ENCODE measurements at places on chromosomes 7 and 10. TPM values are rescaled to one million over a fixed set of nuclear protein-coding genes. Genes with fewer than 3 reads are reported as not detected.

GRCh38 chr10:102065561-102066398, 631 bp downstream of the HPS6 start:
- H3K4me1 ChIP-seq, result peaks cover 16% of the 10 kb centered on the region
- no peak for DNase-seq
- no peaks in the 10 kb centered on the region for H3K27me3 ChIP-seq
- H3K27ac ChIP-seq, result peak overlapping the region; percentile 89

The RBM20 gene
- 4.8 TPM for total RNA-seq

The RBP3 gene
- total RNA-seq, result not detected

DNA sequence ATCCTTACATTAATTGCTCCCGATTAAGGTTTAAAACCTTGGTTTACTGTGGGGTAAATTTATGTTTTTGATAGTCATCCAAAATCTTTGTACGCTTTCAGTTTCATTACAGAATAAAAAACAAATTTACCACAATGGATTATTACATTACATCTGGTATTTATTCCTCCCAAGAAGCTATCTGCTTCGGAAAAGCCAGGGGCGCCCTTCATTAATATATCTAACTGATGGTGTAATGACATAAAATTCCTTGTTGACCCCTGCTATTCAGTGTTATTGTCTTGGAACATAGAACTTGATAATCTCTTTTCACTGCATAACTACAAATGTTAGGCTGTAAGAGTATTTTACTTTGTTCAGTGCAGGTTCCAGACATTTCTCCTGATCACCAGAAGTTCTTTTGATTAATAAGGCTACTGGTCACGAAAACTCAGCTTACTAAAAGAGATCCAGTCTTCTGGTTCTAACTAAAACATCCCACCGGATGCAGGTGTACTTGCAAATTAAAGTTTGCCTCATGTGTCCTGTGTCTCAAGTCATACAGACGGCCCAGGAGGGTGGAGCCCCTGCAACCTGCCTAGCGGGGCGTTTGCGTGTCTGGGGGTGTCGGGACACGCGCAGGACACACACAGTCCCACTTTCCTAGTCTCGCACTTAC, 581 bp upstream of the GLCCI1 start:
- H3K27ac ChIP-seq, result peak overlapping the region; percentile 61
- no peak for DNase-seq
- H3K27me3 ChIP-seq, result no peaks in the 10 kb centered on the region

- no peak for DNase-seq
- H3K4me3 ChIP-seq, result no peak overlapping the region
- no peaks in the 10 kb centered on the region for H3K4me1 ChIP-seq
- no peaks in the 10 kb centered on the region for H3K36me3 ChIP-seq
- H3K27ac ChIP-seq, result no peak overlapping the region
Observed at GRCh38 chr10:118571123-118571522, 24.3 kb downstream of the PRLHR start.

- no peaks in the 10 kb centered on the region for H3K4me1 ChIP-seq
- H3K4me3 ChIP-seq, result no peak overlapping the region
- no peak overlapping the region for H3K27ac ChIP-seq
- no peak for DNase-seq
- no peaks in the 10 kb centered on the region for H3K27me3 ChIP-seq
- H3K36me3 ChIP-seq, result no peaks in the 10 kb centered on the region
Observed at GRCh38 chr10:23556727-23557440, 118.0 kb downstream of the OTUD1 start.

The PRSS2 gene
- not detected for total RNA-seq

- no peaks in the 10 kb centered on the region for H3K36me3 ChIP-seq
- no peak overlapping the region for H3K4me3 ChIP-seq
- H3K4me1 ChIP-seq, result no peaks in the 10 kb centered on the region
- no peak overlapping the region for H3K27ac ChIP-seq
- no peak for DNase-seq
Observed at GRCh38 chr7:41994036-41994745, 242.8 kb downstream of the GLI3 start.

The ASIC3 gene
- total RNA-seq, result not detected

The SAP25 gene
- total RNA-seq, result 11.8 TPM

The PRF1 gene
- 6.2 TPM for total RNA-seq

GRCh38 chr10:22832066-22832602, 95.7 kb upstream of the ARMC3 start:
- peaks cover 10% of the 10 kb centered on the region for H3K4me1 ChIP-seq
- H3K4me3 ChIP-seq, result no peak overlapping the region
- DNase-seq, result no peak
